ENCODE measurements at places on chromosomes 12 and 14.

GRCh38 chr14:102320033-102320660 is 601 bp downstream of the ZNF839 start:
- DNase-seq: no peak

DNA sequence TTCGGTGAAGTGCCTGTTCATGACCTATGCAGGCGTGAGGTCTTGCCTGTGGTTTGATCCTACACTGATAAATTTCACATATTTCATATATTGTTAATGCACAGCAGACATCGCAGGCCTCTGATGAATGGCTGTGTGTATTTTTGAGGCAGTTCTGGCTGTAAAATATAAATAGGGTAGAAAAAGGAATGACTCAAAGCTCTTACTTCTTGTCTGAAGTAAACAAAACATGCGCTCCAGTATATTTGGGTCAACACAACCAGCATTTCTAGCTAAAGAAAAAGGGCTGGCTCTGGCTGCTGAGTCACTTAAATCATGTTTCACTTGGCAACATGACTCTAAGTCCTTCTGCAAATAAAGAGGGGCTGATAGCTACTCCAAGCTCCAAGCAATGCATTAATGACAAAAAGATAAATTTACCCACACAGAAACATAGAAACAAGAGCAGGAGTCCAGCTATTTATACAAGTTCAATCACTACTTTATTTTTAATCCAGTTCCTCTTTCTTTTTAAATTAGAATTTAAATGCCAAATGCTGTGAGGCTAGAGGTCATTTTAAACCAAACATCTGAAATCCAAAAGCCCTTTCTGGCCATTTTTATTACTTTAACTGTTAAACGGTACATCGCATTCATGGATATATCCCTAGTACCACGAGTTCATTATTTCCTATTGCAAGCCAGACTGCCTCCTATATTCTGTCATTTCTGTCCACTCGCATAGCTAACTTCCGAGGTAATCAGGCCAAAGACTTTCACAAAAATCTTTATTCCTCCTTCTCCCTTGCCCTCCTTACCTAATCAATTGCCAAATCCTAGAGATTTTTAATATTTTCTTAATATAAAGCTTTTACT is 54.3 kb upstream of the TMCC3 start:
- no peak for DNase-seq

DNA sequence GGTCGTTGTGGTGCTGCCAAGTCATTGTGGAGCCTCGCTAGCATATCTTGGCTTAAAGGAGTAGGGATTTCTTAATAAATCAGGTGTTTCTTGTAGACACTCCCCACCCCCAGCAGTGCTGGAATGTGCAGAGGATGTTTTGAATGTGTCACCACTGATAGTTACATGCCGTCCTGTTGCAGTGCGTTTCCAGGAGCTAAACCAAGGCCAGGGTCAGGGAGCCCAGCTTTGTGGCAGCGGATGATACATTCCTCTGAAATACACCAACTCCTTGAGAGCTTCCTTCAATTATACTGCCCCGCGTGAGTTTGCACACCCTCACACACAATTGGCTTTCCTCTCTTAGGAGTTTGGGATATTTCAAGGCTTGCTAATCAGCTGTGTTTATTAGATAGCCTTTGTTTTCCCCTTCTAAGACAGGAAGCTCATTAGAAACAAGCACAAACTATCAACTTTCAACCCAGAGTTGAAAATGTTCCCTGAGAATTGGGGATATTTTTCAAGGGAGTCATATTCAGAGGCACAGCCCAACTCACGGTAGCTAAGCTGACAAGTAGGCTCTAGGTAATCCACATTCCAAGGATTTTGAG is 154.9 kb downstream of the C12orf75 start:
- peak; percentile 34 for DNase-seq

DNA sequence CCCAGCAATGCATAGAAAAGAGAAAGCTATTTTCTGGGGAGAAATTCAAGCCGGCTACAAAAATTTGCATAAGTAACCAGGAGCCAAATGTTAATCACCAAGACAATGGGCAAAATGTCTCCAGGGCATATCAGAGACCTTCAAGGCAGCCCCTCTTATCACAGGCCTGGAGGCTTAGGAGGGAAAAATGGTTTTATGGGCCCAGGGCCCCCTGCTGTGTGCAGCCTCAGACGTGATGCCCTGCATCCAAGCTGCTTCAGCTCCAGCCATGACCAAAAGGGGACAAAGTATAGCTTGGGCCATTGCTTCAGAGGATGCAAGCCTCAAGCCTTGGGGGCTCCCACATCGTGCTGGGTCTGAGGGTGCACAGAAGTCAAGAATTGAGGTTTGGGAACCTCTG is 15.8 kb downstream of the TMEM233 start:
- no peak for DNase-seq

DNA sequence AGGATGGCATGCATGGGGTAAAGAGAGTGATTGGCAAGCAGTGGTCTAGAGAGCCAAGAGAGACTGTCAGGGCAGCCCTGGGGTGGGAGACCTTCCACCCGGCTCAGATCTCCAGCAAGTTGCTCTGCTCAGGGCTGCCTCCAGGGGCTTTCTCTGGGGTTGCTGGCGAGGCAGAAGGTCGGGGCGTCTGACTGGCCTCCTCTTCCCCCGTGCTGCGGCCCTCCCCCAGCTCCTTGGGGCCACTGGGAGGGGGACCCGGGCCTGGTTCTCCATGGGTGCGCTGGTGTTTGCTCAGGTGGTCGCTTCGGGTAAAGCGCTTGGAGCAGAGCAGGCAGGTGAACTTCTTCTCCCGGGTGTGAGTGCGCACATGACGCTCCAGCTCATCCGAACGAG is 6.6 kb upstream of the AAAS start:
- DNase-seq: no peak

GRCh38 chr14:85644211-85644610 is 114.3 kb downstream of the FLRT2 start:
- DNase-seq: no peak

DNA sequence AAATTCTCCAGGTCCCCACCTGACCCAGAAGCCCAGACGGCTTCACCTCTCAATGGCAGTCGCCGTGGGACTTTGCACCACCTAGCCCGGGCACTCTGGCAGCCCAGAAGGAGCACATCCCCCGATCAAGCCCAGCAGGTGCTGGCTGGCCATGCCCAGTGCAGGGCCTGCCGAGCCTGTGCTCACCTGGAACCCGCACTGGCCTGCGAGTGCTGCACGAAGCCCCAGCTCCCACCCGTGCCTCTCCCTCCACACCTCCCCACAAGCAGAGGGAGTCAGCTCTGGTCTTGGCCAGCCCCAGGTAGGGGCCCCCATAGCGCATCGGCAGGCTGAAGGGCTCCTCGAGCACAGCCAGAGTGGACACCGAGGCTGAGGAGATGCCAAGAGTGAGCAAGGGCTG is 144.5 kb downstream of the NUBPL start:
- no peak for DNase-seq

DNA sequence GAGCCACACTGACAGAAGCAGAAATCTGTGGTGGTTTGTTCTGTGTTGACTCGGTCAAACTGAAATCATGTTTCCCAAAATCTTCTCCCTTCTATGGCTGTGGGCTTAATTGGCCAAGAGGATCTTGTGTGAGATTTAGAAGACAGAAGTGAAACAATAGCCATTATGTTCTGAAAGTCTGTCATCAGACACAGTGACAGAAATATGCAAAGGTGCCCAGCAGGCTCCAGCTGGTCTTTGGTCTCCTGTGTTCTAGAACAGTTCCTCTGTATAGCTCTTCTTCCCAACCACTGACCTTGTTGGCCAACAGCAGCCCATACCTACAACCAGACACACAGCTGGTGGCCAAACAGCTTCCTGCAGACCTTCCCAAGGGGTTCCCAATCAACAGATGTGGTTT is 25.0 kb upstream of the COCH start:
- DNase-seq: no peak

DNA sequence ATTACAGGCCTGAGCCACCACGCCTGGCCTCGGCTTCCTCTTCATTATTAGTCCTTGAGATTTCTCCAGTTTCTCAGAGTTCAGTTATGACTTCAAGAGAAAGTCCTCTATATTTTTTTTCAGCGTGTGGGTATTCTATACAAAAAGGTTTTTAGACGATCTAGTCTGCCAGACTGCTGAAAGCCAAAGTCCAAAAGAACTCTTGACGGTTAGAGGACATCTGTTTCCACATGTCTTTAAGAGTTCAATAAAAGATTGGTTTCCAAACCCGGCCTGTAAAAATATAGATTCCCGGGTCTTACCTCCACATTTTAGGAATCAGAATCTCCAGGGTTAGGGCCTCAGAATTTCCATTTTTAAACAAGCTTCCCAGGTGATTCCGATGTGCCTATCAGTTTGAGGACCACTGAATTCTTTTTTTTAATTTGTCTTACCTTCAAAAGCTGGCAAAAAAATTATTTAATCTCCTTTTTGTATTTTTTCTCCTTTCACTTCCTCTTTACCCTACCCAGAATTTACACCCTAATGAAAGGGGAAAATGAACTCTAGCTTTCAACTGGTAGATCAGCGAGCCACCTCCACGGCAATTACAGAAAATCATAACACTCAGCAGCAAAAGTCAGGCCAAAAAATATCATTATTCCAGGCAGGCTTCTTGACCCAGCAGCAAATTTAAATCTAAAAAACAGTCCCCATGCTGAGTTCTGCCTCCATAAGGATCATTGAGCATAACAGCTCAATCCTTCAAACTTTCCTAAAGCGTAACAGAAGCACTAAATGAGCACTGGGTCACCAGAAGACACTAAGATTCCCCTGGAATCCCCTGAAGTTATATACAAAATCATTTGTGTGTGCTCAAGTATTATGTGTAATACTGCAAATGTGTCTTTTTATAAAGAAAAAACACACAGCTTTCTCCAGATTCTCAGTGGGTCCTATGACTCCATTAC is 8.7 kb downstream of the NT5DC3 start:
- no peak for DNase-seq

DNA sequence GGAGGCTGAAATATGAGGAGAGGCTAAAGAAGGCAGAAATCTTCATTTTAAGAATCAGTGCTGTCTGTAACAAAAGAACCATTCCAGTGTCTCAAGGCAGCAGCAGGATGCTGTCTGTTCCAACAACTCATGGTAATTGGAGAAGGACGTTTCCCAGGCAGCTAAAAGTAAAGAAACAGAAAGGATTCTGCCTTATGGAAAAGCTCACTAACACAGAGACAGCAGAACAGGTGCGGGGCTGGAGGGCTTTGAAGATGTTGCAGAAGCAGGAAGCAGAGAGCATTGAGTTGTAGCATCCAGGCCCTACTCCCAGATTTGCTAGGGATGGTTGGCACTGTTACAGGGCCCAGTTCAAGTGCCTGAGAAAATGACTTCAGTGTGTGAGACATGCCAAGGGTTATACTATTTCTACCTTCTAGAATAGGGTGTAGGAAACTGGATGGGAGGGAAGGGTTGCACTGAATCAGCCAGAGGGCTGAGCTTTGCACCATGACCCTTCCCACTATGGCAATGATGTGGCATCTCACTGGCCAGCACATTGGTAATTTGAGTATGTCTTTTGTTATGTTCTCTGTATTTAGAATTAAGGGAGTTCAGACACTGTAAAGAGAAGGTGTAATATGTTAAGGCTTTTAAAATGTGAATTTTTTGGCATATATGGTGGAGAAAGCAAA is 160.0 kb upstream of the FBXO33 start:
- no peak for DNase-seq

DNA sequence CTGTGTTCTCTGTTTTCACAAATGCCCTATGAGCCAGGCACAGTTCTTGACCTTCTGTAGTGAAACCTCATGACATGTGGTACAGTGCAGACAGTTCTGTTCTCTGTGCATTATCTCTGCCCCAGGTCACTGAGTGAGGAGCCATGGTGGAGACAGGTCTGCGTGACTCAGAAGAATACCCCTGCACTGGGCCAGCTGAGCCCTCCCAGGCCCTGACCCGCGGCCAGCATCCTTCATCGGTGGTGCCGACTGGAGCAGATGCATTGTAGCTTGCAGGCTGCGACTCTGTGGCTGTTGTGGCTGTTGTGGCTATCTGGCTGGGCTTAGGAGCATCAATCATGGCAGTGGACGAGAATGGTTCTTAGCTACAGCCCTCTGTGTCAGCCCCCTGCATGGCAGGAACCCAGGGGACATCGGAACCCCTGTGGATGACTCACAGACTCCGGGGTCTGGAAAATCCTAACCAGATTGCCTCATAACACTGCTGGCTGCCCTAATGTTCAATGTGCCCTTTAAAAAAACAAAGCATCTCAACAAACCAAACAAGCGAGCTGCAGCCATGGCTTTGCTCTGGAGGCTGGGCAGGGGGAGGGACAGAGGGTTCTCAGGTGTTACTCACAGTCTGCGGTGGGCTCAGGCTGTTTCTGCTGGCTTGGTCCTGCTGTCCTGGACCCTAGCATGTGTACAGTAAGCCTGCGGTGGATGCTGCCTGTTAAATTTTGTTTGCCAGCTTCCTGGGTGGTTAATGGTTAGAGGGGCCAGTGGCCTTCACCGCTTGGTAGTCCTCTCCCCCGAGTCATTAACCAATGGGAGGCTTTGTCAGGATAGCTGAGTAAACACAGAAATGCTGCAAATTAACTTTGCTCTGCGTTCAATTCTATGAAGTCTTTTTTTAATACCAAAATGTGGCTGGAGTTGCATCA is at the start of gene SERPINA6:
TSS of gene SERPINA6 (minus strand) at position 689 of the 923 bp plus-strand sequence. CDS start 8,688 bp downstream, outside the sequence.
- DNase-seq: no peak

DNA sequence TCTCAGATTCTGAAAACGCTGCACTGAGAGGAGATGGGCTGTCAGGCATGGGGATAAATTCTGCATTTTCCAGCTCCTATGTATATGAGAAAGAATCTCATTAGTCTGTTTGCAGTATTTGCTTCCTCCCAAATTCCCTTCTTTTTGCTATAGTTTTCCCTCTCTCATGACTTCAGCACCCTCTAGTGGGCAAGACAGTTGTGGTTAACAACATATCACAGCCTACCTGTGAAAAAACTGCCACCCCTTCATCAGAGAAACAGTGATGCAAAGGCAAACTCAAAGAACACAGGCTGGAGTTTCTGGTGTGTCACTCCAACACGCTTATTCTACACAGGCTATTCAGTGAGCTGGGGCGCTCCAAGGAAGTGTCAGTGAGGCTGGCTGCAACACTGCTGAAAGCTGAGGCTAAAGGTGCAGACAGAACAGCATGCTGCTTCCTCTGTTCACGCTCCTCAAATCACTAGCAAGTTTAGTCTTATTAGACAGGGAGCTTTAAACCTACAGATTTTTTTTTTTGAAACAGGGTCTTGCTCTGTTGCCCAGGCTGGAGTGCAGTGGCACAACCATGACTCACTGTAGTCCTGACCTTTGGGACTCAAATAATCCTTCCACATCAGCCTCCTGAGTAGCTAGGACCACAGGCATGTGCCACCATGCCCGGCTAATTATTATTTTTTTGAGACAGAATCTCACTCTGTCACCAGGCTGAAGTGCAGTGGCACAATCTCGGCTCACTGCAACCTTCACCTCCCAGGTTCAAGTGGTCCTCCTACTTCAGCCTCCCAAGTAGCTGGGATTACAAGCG is 19.3 kb downstream of the ZC2HC1C start:
- peak; percentile 23 for DNase-seq

DNA sequence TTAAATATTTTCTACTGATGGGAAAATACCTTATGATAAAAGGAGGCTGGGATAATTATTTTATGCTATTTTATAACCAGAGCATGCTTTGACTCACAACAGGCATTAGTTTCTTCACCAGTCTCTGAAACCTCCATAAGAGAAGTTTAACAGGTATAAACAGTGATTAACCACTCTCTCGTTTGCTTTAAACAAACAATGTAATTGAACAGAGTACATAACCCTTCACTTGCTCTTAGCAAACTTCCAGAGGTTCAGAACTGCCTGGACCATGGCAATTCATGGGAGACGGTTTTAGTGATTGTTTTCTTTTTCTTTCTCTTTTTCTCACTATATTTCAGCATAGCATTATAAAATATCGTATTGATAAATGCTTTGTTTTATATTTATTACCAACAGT is 35.3 kb downstream of the CFAP251 start:
- no peak for DNase-seq
